A673 (cell line): ENCODE measurements at places on chromosomes 12 and 14.

DNA sequence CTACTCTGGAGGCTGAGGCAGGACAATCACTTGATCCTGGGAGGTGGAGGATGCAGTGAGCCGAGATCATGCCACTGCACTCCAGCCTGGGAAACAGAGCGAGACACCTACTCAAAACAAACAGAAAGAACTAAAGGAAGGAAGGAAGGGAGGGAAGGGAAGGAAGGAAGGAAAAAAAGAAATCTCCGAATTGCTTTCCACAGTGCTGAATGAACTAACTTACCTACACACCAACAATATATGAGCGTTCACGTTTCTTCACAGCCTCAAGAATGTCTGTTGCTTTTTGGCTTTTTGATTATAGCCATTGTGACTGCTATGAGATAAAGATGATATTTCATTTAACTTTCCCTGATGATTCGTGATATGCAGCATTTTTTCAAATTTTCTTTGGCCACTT is 1343.7 kb downstream of the LRFN5 start:
- H3K4me3 ChIP-seq = no peak overlapping the region
- H3K27me3 ChIP-seq = no peaks in the 10 kb centered on the region
- H3K36me3 ChIP-seq = no peaks in the 10 kb centered on the region
- H3K27ac ChIP-seq = no peak overlapping the region
- DNase-seq = no peak

DNA sequence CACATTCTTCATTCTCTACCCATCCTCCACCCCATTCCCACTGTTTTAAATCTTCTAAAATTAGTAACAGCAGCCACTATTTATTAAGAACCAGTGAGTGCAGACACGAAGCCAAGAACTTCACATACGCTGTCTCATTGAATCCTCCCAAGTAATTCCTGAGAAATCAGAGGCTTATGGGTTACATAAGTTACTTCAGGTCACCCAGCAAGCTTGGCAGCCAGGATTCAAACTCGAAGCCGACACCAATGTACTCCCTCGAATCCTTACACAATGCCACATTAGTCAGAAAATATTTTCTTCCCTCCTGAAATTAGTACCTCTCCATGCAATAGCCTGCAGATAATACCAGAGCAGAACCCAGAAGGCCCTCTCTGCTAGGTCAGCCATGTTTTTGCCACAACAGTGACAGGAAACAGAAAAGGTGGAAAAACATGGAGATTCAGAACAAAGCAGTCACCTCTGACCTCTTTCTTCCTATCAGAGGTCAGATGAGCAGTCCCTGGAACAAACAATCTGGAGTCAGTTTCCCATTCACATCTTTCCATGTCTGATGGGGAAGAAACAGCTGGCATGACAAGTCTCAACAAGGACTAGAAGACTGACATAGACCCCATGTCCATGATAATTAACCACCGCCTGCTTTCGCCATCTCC is 16.4 kb downstream of the NID2 start:
- H3K27me3 ChIP-seq = no peaks in the 10 kb centered on the region
- DNase-seq = no peak
- H3K4me1 ChIP-seq = peaks cover 29% of the 10 kb centered on the region

DNA sequence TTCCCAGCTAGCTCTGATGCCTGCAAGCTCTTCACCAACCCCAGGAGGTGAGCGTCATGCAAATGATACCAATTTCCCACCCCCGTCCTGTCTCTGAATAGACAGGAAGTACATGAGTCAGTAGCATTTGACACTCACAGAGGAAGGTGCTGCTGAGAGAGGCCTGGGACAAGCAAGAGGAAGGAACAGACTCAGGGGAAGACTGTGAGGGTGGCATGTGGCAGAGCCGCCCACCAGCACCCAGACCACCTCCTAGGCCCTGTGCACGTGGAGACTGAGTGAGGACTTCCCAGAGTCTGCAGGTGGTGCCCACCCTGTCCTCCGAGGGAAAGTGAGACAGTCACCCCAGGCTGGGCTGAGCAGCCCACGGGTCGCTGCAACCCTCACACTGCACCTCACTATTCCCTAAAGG is 199.5 kb upstream of the SFSWAP start:
- H3K36me3 ChIP-seq = no peaks in the 10 kb centered on the region
- H3K4me3 ChIP-seq = no peak overlapping the region
- no peaks in the 10 kb centered on the region for H3K27me3 ChIP-seq

DNA sequence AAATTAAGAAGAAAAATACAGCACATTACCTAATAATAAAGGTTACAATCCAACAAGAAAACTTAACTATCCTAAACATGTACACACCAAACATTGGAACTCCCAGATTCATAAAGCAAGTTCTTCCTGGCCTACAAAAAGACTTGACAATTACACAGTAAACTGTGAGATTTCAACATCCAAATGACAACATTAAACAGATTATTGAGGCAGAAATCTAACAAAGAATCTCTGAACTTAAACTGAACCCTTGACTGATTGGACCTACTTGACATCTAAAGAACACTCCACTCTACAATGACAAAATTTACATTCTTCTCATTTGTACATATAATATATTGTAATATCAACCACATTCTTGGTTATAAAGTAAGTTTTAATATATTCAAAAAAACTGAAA is 1341.3 kb downstream of the LRFN5 start:
- no peaks in the 10 kb centered on the region for H3K36me3 ChIP-seq
- H3K27ac ChIP-seq = no peak overlapping the region
- no peak overlapping the region for H3K4me3 ChIP-seq
- H3K27me3 ChIP-seq = no peaks in the 10 kb centered on the region

DNA sequence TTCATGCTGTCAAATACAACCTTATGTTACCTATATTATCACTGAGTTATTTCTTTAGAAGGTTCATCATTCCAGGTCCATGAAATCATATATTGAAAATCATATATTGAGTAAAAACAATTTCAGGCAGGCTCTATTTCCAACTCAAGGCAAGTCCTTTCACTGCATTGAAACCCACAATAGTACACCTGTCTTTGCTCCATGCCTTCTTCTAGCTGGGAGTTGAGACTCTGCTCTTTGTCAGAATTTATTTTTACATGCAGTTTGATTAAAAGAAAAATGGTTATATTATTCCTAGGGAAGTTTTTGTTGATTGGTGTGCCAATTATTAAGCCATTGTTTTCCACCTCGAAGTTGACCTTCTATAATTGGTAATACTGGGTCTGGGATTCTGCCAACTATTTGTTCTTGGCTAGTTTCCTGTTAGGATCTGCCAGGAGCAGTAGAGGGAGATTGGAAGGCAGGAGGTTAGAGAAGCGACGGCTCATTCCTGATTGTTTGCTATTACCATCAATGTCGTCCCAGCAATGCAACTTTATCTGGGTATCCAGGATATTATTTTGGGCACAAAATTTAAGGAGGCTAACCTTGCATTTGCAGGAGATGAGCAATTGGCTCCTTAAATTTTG is 79.5 kb upstream of the MIS18BP1 start:
- H3K36me3 ChIP-seq = no peaks in the 10 kb centered on the region
- no peak overlapping the region for H3K27ac ChIP-seq
- DNase-seq = no peak
- H3K4me1 ChIP-seq = no peaks in the 10 kb centered on the region

GRCh38 chr12:12823811-12824210 is 10.7 kb downstream of the DDX47 start:
- no peak overlapping the region for H3K4me3 ChIP-seq
- peaks cover 81% of the 10 kb centered on the region for H3K36me3 ChIP-seq
- H3K27me3 ChIP-seq = no peaks in the 10 kb centered on the region
- H3K4me1 ChIP-seq = no peaks in the 10 kb centered on the region
- H3K27ac ChIP-seq = no peak overlapping the region
- no peak for DNase-seq

DNA sequence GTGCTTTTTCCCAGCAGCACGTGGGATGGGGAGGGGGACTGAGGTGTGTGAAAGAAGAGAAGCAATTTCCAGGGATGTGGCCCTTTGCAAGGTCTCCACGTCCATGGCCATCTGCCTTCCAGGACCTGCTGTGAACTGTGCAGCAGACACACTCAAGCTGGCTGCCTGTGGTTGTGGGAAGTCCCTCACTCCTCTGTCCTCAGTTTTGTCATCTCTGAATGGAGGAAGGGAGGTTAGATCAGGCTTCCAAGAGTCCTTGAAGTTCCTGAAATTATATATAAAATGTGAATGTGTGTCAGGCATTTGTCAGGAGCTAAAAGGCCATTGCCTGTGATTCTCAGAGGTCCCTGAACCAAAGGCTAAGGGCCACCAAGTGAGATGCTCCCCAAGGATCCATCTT is 328.2 kb downstream of the CACNA1C start:
- H3K4me1 ChIP-seq = peaks cover 17% of the 10 kb centered on the region
- no peaks in the 10 kb centered on the region for H3K27me3 ChIP-seq
- no peak overlapping the region for H3K27ac ChIP-seq
- H3K36me3 ChIP-seq = no peaks in the 10 kb centered on the region
- no peak for DNase-seq
- no peak overlapping the region for H3K4me3 ChIP-seq

DNA sequence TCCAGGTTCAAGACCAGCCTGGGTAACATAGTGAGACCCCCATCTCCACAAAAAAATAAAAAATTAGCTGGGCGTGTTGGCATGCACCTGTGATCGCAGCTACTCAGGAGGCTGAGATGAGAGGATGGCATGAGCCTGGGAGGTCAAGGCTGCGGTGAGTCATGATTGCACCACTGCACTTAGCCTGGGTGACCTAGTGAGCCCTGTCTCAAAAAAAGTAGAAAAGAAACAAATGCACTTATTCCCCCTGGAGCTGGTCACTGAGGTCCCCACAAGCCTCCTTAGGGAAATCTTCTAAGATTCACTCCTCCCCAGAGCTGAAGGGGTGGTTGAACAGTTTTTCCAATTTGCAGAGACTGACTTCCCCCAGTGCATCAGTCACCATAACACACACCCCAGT is 1.6 kb downstream of the CD9 start:
- no peak for DNase-seq
- no peak overlapping the region for H3K27ac ChIP-seq
- peaks cover 20% of the 10 kb centered on the region for H3K27me3 ChIP-seq
- H3K36me3 ChIP-seq = no peaks in the 10 kb centered on the region
- H3K4me1 ChIP-seq = peaks cover 3% of the 10 kb centered on the region

DNA sequence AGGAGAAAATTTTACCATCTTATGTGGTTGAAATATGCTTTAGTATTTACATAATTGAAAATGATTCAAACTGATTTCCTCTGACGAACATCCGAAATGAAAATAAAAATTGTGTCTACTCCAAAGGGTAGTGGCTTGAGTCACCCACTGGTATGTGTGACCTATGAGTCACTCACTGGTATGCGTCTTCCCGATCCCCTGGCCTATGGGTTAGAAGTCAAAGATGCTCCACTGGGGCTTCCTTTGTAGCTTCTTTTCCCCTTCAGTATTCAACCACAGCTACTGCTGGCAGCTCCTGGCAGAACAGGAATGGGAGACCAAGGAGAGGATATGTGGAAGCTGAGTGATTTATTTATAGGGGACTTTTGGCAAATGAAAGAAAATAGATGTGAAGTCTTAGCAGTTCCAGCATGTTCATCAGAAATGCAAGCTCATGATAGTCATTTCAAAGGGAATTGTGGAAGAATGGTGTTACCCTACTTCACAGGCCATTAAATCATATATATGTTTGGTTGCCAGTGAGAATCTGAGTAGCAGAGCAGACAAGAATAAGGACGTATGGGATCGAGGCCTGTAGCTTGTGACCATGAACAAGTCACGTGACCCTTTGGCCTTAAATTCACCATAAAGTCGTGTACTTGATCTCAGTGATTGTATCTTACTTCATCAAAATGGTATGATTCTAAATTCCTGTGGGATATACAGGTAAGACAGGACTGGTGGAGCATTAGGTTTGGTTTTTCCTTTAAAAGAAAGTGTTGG is 108.3 kb downstream of the CRADD start:
- H3K27ac ChIP-seq = no peak overlapping the region
- H3K4me1 ChIP-seq = peaks cover 22% of the 10 kb centered on the region
- DNase-seq = peak; percentile 52

DNA sequence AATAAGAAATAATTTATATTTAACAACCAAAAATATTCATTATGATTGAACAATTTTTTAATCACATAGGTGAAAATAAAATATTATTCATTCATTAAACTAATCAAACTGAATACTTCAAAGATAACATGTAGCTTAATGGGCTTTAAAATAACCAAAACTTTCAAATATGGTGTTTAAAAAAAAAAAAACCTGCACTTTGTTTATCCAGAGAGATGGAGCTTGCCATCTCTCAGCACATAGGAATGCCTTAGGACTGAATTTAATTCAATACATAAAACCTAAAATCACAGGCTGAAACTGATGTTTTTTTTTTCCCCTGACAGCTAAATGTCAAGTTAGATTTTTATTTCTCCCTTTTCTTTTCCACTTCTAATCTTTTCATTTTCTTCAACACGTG is 14.4 kb upstream of the CCER1 start:
- no peak for DNase-seq
- no peaks in the 10 kb centered on the region for H3K4me1 ChIP-seq

GRCh38 chr12:114711689-114712152 is 27.7 kb upstream of the TBX3 start:
- no peak for DNase-seq
- H3K27ac ChIP-seq = no peak overlapping the region
- H3K4me3 ChIP-seq = no peak overlapping the region
- H3K36me3 ChIP-seq = no peaks in the 10 kb centered on the region

- peaks cover 23% of the 10 kb centered on the region for H3K4me1 ChIP-seq
- H3K36me3 ChIP-seq = peaks cover 19% of the 10 kb centered on the region
- DNase-seq = no peak
- no peak overlapping the region for H3K4me3 ChIP-seq
- no peaks in the 10 kb centered on the region for H3K27me3 ChIP-seq
- peak overlapping the region; percentile 89 for H3K27ac ChIP-seq
These were observed 1.8 kb upstream of the SP1 start for GRCh38 chr12:53378222-53378621.
